DMS79 (cell line): ENCODE measurements at places on chromosomes 5 and 9.

DNA sequence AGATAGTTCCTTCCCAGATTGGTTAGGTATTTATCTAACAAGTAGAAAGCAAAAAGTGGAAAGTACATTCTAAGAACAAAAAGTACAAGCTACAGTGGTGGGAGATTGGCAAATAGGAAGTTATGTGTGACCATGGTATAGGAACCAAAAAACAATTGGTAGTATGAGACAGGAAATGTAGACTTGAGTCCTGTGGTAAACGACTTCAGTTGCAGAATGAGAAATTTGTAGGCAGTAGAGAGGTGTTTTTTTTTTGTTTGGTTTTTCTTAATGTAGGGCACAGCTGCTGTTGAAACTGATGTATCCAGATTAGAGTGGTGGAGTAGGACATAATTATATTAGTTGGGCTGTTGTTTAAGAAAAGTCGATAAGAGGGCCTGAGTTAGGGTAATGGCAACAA lies 72.0 kb downstream of the CCNH start:
- DNase-seq: no peak

DNA sequence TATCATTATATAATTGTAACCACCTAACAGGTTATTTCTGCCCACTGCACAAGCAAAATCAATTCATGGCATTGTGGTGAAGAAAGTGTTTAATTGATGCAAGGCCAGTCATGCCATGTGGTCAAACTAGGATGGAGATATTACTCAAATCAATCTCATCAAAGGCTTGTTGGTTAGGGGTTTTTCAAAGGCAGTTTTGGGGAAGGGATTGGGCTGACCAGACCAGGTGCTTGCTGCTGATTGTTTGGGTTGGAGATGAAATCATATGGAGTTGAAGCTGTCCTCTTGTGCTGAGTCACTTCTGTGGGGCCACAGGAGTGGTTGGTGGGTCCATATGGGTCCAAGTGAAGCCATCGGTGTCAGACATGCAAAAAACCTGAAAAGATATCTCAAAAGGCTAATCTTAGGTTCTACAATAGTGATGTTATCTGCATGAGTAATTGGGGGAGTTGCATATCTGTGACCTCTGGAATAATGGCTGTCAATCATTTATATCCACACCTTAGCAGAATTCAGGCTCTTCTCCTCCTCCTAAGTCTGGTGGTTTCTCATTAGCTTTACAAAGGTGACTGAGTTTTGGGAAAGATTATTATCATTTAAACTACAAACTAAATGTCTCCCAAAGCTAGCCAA lies 44.9 kb downstream of the HMGCS1 start:
- no peak for DNase-seq

DNA sequence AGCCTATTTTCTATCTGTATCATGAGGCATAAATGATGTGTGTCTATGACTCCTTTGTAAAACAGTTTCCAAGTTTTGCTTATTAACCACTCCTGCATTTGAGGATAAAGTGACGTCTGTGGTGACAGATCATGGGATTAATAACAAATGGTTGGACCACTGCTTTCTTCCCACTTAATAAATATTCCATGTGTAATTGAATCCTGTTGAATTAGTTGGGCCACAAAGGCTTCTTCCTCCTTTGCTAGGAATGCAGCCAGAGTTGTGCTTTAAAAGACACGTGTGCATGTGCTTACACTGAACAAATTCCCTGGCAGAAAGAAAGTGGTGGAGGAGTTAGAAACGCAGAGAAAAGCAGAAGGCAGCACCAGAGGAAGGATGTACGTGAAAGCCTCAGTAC lies 150.2 kb downstream of the ACTBL2 start:
- no peak for DNase-seq

DNA sequence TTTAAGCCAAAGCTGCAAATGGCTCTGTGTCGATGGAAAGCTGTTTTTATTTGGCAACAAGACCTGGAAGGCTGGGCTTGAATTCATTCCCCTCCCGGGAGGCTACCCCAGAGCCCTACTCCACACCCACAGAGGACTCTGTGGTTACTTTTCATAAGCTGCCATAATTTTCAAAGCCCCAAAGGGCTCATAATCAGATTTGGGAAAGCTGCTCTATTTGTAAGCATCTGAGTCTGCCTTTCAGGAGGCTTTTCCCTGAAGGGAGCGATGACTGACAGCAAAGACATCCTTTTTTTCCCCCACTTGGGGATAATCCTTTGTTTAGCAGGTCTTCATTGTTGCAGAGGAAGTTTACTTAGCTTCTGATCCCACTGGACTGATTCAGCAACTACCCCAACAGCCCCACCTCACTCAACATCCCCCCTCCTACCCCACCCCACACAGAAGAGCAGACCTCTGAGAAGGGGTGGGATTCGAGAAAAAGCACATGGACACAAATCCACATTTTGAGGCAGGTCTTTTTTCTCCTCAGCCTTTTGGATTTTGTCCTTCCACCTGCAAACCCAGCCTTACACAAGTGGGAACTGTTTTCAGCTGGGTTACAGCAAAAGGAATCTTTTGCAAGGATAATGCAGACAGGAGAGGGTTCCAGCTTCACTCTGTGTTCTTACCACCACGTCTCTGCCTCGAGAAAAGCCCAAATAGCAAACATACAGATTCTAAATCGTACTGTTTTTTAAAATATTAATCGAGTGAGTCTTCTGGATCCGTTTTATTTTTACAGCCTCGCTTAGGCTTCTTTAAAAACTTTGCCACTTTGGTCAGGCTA lies 244.4 kb upstream of the TUT7 start:
- DNase-seq: no peak

DNA sequence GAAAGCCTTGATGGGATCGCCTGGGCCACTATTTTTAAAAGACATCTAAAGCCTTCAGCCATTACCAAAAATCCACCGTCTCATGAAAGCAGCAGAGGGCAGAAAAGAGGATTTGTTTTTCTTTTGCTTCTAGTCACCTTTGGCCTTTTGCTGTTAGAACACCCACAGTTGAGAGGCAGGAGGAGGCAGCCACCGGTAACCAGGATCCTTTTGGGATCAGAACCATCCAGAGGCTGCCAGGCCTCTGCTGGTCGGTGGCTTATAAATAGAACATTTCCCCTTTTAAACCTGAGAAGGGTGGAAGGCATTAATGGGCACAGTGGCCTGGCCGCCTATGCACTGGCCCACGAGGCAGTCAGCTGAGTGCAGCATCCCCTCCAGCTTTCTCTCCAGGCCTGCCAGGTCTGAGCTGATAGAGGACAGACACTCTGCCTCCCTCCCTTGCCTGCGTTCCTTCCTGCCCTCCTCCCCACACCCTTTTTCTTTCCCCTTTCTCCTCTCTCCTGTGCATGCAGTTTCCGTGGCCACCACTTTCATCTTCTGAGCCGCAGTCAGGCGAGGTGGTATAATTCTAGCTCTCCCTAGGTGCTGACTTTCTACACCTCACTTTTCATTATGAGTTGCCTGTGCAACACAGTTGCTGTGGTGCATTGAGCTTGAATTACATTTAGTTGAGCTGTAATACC lies 253.4 kb downstream of the ARHGAP26 start:
- DNase-seq: no peak

GRCh38 chr9:90460220-90460619 lies 182.4 kb downstream of the DIRAS2 start:
- no peak for DNase-seq
